ENCODE measurements at places on chromosomes 13 and 19.

GRCh38 chr19:52635786-52636570 is 2.2 kb downstream of the ZNF83 start:
- DNase-seq: no peak

DNA sequence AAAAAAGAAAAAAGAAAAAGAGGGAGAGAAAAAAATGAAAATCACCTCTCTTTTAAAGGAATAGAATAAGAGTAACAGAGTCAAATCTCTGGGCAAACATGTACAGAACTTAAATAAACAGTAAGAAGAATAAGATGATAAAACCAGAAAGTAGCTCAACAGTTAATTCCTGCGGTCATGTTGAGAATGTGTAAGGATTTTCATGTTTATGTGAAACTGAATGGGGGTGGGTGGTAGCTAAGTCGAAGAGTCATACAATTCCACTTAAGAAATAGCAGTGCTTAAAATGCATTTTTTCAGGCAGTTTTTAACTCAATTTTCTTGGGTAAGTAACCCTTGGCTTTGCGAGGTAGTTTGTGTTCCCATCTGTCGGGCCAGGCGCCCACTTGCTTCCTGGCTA is 60.9 kb downstream of the PEX11G start:
- DNase-seq: no peak

- no peak for DNase-seq
Observed at GRCh38 chr13:74027161-74027779, 106.9 kb downstream of the KLF12 start.

DNA sequence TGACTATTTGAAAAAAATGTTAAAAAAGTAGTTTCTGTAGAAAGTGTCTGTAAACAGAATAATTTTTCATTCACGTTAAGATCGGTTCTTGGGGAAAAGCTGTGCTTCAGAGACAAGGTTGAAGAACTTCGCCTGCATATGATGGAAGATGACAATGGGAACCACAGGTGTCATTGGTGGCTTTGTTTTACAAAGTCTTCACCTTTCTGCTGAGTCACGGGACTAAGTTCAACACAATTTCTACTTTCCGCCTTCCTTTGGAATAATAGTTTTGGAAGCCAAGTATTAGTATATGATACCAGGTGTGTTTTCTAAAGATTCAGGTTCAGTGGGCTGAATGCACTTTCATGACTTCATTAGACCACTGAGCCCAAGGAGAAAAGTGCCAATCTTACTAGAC is 155.6 kb upstream of the RNF113B start:
- no peak for DNase-seq

- no peak for DNase-seq
Observed at GRCh38 chr13:32045982-32046785, 14.6 kb downstream of the FRY start.

- no peak for DNase-seq
Observed at GRCh38 chr19:41535029-41535622, 40.8 kb upstream of the CEACAM21 start.

DNA sequence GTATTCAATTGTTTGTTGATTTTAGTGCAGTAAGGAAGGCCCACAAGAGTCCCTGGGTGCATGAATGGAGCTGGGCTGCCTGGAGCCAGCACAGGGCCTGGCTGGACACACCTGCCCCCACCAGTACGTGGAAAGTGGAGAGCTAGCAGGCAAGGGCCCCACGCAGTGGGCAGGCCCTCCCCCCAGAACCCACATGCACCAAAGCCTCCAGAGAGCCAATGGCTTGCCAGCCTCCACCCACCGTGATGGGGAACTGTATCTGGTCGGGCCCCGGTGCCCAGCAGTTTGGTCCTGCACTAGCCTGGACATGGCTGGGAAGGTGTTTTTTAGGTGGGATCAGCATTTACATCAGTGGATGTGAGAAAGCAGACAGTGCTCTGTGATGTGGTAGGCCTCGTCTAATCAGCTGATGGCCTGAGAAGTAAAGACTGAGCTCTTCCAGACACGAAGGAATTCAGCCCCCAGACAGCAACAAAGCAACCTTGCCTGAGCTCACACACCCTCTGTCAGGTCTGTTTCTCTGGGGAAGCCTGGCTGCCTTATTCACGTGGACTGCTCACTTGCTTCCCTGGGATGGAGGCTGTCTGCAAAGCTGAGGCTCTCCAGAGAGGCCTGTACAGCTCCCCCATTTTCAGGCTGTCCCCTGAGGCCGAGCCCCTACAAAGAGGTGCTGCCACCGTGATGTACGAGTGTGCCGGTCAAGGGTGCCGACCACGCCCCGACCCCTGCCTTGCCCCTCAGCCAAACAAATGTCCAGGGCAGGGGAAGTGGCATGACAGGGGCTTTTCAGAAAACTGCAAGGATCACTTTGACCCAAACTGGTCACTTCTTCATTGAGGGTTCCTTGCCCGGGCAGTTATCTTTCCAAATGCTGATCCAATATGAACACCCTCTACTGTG is 27.5 kb downstream of the RAB20 start:
- DNase-seq: no peak
